ENCODE measurements at places on chromosomes 1 and 21.

- no peak for DNase-seq
Observed at GRCh38 chr21:28779914-28780313, 212.8 kb downstream of the LTN1 start.

- peak; percentile 27 for DNase-seq
Observed at GRCh38 chr1:203346060-203346768, 4.7 kb downstream of the FMOD start.

GRCh38 chr21:34933609-34934335 lies 115.3 kb downstream of the RUNX1 start:
- no peak for DNase-seq

GRCh38 chr1:80310703-80311245 lies 1304.2 kb upstream of the ADGRL4 start:
- no peak for DNase-seq

DNA sequence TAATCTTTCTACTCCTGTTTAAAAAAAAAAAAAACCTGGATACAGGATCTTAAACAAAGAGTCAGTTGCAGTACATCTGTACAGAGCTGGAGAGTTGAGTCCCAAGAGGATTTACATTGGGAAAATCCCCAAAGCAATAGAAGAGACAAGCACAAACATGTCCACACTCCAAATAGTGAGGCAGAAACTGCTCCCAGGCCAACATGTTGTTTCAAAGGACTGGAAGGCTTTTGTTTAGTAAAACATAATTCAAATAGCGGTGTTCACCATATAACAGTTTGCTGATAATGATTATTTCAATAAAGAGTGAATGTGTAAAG lies 425.4 kb downstream of the ADGRL2 start:
- DNase-seq, result peak; percentile 73

DNA sequence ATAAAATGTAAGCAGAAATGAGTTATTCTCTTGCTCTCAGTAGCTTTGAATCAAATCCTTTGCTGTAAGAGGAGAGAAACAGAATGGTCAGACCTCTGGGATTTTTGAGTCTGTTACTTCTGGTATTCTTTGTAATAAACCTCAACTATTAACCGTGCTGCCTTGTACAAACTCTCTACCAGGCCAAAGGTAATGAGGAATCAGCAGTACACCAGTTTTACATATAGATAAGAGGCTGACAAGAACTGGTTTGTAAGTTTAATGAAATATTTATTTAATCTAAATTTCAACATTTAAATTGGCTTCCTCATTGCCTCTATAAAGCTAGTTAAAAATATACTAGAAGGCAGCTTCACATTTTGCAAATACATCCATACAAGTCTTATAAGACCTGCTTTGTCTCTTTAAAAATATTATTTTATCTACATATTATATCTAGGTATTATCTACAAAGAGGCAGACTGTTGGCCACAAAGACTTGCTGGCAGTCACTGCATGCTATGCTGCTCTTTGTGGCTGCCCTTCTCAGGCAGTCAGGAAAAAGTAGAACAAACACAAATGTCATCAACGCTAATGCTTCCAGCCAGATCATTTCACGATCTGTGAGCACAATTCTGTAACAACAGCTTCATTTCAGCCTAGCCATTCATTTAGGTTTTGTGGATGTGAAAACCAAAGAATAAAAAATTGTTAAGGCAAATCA lies 173.0 kb downstream of the GABPA start:
- DNase-seq, result no peak

DNA sequence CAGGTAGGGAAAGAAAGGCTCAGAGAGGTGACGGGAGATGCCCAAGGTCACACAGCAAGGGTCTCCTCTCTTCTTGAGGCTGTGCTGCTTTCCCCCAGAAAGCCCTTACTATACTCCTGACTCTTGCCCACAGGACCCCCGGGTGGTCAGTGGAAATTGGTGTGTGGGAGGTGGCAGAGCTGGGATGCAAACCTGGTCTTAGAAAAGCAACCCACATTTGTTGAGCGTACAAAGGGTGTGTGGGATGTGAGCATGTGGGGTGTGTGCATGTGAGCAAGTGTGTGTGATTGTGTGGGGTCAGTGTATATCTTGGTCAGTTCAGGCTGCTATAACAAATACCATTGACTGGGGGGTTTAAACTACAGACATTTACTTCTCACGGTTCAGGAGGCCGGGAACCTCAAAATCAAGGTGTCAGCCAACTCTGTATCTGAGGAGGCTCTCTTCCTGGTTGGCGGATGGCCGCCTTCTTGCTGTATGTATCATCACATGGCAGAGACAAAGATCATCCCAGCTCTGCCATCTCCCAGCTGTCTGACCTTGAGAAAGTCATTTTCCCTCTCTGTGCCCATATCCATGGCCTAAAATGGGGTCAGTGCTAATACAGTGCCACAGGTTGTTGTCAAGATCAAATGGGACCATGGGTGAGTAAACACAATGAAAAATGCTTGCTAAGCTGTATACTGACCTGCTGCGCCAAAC lies 268.5 kb downstream of the PTPRU start:
- DNase-seq, result no peak

DNA sequence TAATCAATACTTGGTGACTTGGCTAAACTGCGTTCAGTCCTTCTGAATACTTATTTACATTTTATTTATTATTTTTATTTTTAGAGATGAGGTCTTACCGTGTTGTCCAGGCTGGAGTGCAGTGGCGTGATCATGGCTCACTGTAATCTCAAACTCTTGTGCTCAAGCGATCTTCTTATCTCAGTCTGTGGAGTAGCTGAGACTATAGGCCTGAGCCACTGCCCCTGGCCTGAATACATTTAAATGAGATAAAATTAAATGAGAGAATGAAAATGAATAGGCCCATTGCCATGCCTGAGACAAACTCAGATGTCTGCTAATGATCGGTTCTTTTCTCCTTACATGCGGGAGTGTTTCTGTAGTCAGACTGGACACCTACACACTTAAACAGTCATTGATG lies 86.0 kb downstream of the GALNT2 start:
- no peak for DNase-seq

DNA sequence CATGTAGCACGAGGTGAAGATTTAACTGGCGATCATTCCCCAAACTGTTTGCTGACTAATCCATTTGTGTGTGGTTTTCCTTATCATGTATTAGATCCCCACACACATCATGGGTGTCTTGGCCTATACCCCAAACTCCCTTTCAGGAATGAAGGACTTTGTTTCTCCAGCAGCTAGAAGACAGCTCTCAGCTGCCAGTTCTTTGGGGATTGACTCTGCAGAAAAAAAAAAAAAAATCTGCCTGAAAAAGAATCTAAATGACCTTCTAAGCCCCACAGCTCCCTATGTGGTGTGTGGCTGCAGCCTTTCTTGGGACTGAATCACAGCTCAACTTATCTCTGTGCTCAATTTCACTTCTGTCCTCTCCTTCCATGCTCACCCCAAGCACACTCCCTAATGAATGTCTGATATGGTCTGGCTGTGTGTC lies 256.3 kb upstream of the DUSP10 start:
- DNase-seq, result peak; percentile 56

- no peak for DNase-seq
Observed at GRCh38 chr1:193562121-193562520, 375.7 kb upstream of the B3GALT2 start.

GRCh38 chr1:38929476-38929875 lies 12.2 kb downstream of the RHBDL2 start:
- no peak for DNase-seq

- DNase-seq, result no peak
Observed at GRCh38 chr1:53267761-53268160, 29.4 kb upstream of the MAGOH start.

GRCh38 chr1:95793893-95794292 lies 559.9 kb downstream of the RWDD3 start:
- DNase-seq, result no peak

DNA sequence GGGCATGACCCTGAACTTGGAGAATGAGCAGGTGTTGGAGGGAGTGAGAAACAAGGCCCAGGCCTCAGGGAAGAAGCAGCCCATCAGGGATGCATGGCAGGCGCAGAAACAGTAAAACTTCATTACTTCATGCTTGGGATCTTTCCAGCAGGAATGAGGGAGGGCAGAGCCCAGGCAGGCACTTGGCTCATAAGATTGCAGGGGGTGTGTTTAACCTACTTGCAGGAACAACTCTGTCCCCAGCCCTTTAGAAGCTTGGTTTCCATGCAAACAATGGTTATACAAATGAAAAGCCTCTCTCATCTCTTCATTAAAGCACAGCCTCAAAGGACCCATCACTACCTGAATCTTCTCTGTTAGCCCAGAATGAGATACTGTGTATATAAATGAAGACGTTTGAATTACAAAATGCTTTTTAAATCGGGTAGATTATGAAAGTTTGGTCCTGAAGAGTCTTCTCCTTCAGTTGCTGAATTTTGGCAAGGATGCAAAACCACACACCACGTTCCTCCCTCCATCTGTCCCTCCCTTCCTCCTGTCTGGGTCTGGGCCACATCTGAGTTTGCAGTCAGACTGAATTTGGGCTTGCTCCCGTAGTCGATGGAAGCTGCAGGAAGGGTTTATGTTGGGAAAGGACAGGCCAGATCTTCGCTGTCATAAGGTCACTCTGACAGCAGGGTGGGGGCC lies 154.4 kb upstream of the KLHDC7A start:
- DNase-seq, result no peak

GRCh38 chr1:37177230-37177864 lies 143.0 kb upstream of the GRIK3 start:
- DNase-seq, result peak; percentile 8

GRCh38 chr1:76587212-76587611 lies 280.1 kb upstream of the ST6GALNAC5 start:
- no peak for DNase-seq

GRCh38 chr1:44847845-44848244 lies 4.8 kb upstream of the PTCH2 start:
- no peak for DNase-seq

DNA sequence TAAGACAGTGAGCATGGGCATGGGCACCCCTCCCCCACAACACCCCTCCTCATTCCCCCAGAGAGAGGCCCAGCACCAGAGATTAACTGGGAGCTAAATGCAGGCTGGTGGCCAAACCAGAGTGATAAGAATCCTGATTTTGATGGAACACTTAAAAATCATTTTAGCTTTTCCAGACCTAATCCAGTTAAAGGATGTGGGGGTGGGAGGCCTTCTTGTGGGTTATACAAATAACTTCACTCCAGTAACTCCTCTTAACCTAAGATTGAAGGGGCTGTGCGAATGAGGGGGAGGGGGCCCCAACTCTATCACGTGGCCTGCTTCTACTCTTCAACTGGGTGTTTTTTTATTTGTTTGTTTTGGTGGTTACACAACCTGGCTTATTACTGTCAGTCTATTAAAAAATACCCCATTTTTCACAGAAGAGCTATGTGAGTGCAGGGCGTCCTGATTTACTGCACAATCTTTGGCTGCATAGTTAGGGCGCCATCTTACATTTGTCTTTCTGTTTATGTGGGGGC lies 398.1 kb upstream of the LYPLAL1 start:
- peak; percentile 34 for DNase-seq

- no peak for DNase-seq
Observed at GRCh38 chr1:246092136-246092535, 414.9 kb downstream of the SMYD3 start.
